Activated CD4-positive, alpha-beta memory T cell treated with anti-CD3 and anti-CD28 coated beads for 36 hours (primary cell): ENCODE measurements at places on chromosomes 3 and 15. TPM values are rescaled to one million over a fixed set of nuclear protein-coding genes. Genes with fewer than 3 reads are reported as not detected.

- H3K27me3 ChIP-seq, result peaks cover 25% of the 10 kb centered on the region
- H3K4me3 ChIP-seq, result peak overlapping the region; percentile 84
- no peak overlapping the region for H3K27ac ChIP-seq
- H3K36me3 ChIP-seq, result peaks cover 7% of the 10 kb centered on the region
- no peak for DNase-seq
Measured at GRCh38 chr3:105365391-105366325, 1.1 kb upstream of the ALCAM start.

ARRDC4 gene
- total RNA-seq, result 0.24 TPM

- H3K27ac ChIP-seq, result no peak overlapping the region
- H3K27me3 ChIP-seq, result peaks cover 10% of the 10 kb centered on the region
- no peak overlapping the region for H3K4me3 ChIP-seq
- H3K4me1 ChIP-seq, result no peaks in the 10 kb centered on the region
Measured at GRCh38 chr15:48638963-48639362, 6.5 kb downstream of the FBN1 start.

DNA sequence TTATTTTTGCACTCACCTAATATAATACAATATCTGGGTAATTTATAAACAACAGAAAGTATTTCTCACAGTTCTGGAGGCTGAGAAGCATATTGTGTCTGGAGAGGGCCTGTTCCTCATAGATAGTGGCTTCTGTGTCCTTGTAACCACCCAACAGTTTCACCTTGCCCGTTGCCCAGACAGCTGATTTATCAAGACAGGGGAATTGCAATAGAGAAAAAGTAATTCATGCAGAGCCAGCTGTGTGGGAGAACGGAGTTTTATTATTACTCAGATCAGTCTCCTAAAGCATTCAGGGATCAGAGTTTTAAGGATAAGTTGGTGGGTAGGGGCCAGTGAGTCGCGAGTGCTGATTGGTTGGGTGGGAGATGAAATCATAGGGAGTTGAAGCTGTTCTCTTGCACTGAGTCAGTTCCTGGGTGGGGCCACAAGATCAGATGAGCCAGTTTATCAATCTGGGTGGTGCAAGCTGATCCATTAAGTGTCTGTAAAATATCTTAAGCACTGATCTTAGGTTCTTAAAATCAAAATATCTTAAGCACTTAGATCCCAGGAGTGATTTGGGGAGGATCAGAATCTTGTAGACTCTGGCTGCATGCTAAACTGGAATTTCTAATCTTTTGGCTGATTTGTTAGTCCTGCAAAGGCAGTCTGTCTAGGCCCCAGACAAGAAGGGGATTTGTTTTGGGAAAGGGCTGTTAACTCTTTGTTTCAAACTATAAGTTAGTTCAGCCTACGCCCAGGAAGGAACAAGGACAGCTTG, 33.9 kb upstream of the C15orf39 start:
- H3K36me3 ChIP-seq, result no peaks in the 10 kb centered on the region
- no peaks in the 10 kb centered on the region for H3K27me3 ChIP-seq
- DNase-seq, result peak; percentile 59
- H3K27ac ChIP-seq, result no peak overlapping the region
- H3K4me1 ChIP-seq, result peaks cover 17% of the 10 kb centered on the region
- H3K4me3 ChIP-seq, result no peak overlapping the region

SMCO1 gene
- total RNA-seq, result not detected

DNA sequence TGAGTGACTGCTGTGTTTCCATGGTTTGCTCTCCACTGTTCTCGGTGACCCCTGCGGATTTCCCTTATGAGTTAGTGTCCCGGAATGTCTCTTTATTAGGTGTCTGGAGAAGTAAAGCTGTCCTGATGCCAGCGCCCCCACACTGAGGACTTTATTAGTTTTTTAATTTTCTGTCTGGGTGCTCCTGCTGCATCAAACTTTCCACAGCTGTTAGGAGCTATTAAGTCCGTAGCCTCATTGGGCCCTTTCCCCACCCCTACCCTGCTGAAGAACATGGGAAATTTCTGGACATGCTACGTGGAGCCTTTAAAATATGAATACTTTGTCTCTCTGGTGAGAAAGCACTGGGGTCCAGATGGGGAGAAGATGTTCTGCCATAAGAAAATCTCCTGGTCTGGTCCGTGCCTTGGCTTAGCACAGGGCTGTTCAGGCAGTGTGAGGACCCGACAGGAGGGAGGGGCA, 161.7 kb upstream of the HES1 start:
- no peak for DNase-seq
- H3K27ac ChIP-seq, result no peak overlapping the region
- no peaks in the 10 kb centered on the region for H3K36me3 ChIP-seq
- no peak overlapping the region for H3K4me3 ChIP-seq
- peaks cover 18% of the 10 kb centered on the region for H3K4me1 ChIP-seq
- H3K27me3 ChIP-seq, result peaks cover 34% of the 10 kb centered on the region

GRCh38 chr3:122967356-122967755, 60.2 kb downstream of the SEMA5B start:
- H3K27me3 ChIP-seq, result no peaks in the 10 kb centered on the region
- H3K4me1 ChIP-seq, result no peaks in the 10 kb centered on the region
- H3K36me3 ChIP-seq, result no peaks in the 10 kb centered on the region
- DNase-seq, result no peak
- no peak overlapping the region for H3K4me3 ChIP-seq

GRCh38 chr3:24270204-24270691, 224.4 kb downstream of the THRB start:
- no peak overlapping the region for H3K4me3 ChIP-seq
- H3K27ac ChIP-seq, result no peak overlapping the region
- H3K27me3 ChIP-seq, result no peaks in the 10 kb centered on the region
- no peaks in the 10 kb centered on the region for H3K36me3 ChIP-seq
- DNase-seq, result no peak

DNA sequence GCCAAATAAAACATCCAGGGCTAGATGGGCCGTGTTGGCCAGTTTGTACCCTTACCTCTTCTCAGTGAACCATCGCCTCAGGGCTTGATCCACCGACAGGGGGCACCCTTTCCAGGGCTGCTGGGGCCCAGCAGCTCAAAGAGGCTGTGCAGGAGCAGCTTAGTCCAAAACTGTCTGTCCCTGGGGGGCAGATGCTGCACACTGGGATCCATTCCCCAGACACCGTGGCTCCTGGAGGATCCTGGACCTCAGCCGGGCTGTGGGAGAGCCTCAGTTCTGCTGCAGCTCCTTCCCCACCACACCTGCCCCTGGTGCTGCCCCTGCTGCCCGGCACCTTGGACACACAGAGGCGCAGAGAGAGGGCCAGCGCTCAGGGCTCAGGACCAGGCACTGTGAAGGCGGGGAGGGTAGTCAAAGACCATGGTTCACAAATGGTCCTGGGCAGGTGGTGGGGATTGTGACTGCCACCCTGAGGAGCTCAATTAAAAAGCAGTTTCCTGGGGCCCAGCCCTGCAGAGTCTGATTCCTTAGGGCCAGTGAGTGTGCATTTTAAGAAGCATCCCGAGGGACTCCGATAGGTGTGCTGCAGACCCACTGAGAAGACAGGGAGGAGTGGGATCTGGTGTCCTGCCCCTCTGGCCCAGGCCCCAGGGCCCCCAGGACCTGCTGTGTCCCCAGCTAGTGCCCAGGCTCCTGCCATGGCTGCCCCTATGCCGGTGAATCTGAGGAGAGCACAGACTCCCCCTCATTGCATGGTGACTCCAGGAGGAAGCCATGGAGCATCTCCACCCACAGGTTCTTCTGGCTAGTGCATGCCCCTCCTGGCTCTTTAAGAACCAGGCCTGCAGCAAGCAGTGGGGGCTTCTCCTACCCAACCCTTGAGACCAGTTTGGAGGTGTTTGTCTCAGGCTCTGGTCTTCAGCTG, 86.5 kb upstream of the PRR20G start:
- no peaks in the 10 kb centered on the region for H3K36me3 ChIP-seq
- H3K4me3 ChIP-seq, result no peak overlapping the region
- H3K27me3 ChIP-seq, result peaks cover 2% of the 10 kb centered on the region
- no peaks in the 10 kb centered on the region for H3K4me1 ChIP-seq
- peak; percentile 37 for DNase-seq
- no peak overlapping the region for H3K27ac ChIP-seq

LRRC34 gene
- total RNA-seq, result 2.9 TPM

RBP2 gene
- total RNA-seq, result not detected

- H3K4me3 ChIP-seq, result no peak overlapping the region
- H3K36me3 ChIP-seq, result no peaks in the 10 kb centered on the region
Measured at GRCh38 chr3:127254033-127254644, 33.7 kb downstream of the PRR20G start.

STAB1 gene
- not detected for total RNA-seq

PRSS50 gene
- not detected for total RNA-seq

GRCh38 chr3:194476784-194477183, 10.0 kb downstream of the ATP13A3 start:
- peaks cover 35% of the 10 kb centered on the region for H3K4me1 ChIP-seq
- DNase-seq, result no peak
- no peaks in the 10 kb centered on the region for H3K27me3 ChIP-seq
- H3K4me3 ChIP-seq, result no peak overlapping the region
- H3K27ac ChIP-seq, result no peak overlapping the region
